Hematopoietic multipotent progenitor cell (in vitro differentiated cells): ENCODE measurements at places on chromosomes 13 and 19.

DNA sequence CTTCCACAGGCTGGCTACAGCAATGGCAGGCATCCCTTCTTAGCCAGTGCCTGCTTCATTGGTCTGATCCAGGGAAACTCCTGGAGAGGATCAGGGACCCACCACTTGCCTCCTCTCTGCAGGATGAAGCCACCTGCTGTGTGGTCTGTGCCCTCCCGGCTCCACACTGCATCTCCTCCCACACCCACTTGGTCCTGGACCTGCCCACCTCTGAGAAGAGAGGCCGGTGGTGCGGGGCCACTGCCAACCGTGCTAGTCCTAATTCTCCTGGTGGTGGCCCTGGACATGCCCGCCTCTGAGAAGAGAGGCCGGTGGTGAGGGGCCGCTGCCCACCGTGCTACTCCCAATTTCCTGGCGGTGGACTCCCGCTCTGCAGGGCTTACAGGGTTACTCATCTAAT, 98.8 kb downstream of the COL4A1 start:
- DNase-seq: no peak

DNA sequence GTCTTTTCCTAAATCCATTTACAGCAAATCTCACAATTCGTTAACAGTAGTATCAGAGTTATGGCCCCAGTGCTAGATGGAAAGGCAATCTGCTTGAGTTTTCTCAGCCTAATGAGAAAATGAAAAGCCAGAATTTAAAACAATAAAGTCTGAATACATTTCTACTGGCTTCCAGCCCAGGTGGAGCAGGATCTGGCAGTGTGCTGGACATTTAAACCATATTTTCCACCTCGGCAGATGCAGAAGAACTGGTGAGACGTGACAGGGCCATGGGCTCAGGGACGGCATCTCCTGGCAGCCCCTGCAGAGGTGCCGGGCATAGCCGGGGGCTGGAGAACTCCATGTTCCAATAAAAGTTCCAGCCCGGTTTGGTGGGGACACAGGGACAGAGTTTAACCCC, 7.1 kb downstream of the SMIM7 start:
- DNase-seq: no peak

GRCh38 chr13:102817907-102818306, 19.0 kb downstream of the BIVM start:
- no peak for DNase-seq

- no peak for DNase-seq
These were observed 34.5 kb upstream of the URAD start for GRCh38 chr13:28022848-28023518.

- DNase-seq: no peak
These were observed 54.9 kb downstream of the SIAH3 start for GRCh38 chr13:45796426-45797235.

GRCh38 chr13:27393101-27393500, 31.3 kb upstream of the GTF3A start:
- DNase-seq: no peak

DNA sequence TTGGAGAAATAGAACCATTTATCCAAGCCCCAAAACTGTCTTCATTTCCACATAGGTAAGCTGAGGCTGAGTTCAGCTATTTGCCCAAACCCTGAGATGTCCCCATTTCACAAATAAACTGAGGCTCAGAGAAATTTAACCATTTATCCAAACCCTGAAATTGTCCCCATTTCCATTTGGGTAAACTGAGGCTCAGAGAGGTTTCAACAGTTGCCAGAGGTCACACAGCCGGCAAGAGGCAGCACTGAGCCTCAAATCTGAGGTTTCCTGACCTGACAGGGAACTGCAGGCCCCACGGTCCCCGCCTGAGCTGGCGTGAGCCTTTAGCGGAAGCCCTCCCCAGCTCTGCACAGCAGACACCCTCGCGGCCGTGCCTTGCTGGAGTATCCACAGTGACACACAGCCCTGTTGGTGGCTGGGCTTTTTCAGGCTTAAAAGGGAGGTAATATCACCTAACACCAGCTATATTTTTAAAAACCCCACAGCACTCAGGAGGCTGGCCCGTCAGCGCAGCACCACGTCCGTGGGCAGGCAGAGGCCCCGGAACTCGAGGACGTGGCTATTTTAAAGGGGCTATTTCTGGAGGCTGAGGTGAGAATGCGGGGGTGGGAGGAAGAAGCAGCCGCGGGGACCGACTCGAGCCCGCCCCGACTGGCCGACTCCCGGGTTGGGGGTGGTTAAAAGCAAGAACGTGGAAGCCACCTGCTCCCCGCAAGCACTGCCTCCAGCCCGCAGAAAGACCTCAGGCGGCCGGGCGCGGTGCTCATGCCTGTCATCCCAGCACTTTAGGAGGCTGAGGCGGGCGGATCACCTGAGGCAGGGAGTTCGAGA, 18.5 kb downstream of the PTPRS start:
- DNase-seq: no peak
